ENCODE measurements at places on chromosomes 6 and 20. TPM values are rescaled to one million over a fixed set of nuclear protein-coding genes. Genes with fewer than 3 reads are reported as not detected.

The SOBP gene
- 2.5 TPM for total RNA-seq

The GUCA1A gene
- not detected for total RNA-seq

The SMOC2 gene
- total RNA-seq = 11.4 TPM

The PNPLA1 gene
- 0.38 TPM for total RNA-seq

The CABLES2 gene
- total RNA-seq = 6.6 TPM

The DEFB124 gene
- not detected for total RNA-seq

The ADGB gene
- total RNA-seq = 2.1 TPM

The SLC16A10 gene
- total RNA-seq = 1.4 TPM

The MYLK4 gene
- total RNA-seq = 0.43 TPM

The DSP gene
- 177 TPM for total RNA-seq

The CMTR1 gene
- total RNA-seq = 27.5 TPM

- no peak for DNase-seq
Measured at GRCh38 chr20:19181552-19181951, 30.9 kb upstream of the SLC24A3 start.

GRCh38 chr6:12174878-12175277 lies 115.3 kb upstream of the EDN1 start:
- no peak for DNase-seq

- DNase-seq = peak; percentile 32
Measured at GRCh38 chr6:14857501-14857900, 388.4 kb upstream of the JARID2 start.

GRCh38 chr6:51842061-51842803 lies 245.2 kb downstream of the PKHD1 start:
- no peak for DNase-seq

DNA sequence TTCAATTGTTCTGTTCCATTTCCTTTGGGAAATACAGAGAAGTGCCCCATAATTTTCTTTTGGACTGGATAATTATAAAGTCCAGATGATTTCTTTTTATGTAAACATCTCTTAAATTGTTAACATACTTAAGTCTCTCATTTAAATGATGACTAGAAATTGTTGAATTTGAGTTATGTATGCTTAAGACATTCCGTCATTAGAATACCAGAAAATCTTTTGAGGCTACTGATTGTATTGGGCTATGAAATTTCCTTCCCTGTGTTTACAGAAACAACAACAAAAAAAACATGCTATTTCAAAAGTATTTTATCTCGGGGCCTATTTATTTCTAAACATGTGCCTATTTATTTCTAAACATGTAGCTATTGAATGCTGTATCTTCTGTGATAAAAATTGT lies 125.4 kb downstream of the SH3BGRL2 start:
- no peak for DNase-seq

DNA sequence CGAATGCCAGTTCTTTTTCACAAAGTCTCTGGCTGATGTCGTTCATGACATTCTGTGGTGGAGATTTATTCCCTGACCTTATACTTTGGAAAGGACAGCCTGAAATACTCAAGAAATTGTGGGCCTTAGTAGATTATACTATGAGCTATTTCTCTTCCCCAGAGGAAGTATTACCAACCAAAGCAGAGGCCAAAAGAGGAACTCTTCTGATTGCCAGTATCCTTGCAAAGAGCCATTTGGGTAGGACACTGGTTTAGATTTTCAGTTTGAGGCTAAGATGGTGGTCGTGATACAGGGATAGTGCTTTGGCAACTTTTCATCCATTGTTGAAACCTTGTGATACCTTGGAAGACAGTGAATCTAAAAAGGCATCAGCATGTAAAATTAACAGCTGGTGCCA lies 327.3 kb downstream of the HACE1 start:
- DNase-seq = no peak

DNA sequence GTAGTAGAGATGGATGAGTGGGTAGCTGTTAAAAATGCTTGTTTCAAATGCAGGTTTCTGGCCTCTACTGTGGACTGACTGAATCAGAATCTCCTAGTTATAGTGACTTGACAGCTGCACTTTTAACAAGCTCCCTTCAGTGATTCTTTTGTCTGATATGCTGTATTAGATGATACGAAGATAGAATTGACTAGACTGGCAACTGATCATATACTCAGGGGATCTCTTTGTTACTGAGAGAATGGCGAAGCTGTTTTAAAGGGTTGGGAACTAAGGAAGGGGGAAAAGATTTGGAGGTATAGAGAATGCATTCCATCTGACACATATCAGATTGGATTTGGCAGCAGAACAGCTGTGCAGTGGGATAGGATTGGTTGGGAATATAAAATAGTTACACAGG lies 7.0 kb downstream of the ENPP4 start:
- no peak for DNase-seq

GRCh38 chr6:103672169-103672568 lies 1187.5 kb downstream of the HACE1 start:
- no peak for DNase-seq

GRCh38 chr20:63956664-63957003 lies 418 bp upstream of the UCKL1 start:
- DNase-seq = no peak

DNA sequence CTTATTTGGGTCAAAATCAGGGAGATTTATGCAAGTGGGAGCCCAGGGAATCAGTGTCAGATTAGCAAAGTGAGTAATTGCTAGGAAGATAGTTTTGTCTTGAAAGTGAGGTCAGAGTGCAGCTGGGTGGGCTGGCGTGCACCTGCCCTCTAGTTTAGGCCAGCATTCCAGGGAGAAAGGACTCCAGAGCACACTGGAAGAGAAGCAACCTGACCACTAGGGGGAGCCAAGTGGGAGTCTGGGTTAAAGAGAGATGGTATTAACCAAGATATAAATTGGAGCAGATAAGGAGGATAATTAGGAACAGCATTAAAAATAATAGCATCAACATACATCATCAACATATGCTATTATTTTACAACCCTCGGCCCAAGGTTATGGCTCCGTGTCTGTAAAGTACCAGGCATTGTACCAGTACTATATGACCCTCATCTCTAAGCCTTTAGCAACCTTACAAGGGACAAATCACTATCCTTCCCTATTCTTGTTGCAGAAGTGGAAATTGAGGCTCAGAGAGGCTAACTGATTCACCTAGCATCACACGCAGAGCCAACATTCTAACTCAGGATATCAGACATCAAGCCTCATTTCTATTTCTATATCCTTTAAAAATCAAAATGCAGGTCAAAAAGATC lies 57.8 kb downstream of the SLC2A10 start:
- peak; percentile 75 for DNase-seq

DNA sequence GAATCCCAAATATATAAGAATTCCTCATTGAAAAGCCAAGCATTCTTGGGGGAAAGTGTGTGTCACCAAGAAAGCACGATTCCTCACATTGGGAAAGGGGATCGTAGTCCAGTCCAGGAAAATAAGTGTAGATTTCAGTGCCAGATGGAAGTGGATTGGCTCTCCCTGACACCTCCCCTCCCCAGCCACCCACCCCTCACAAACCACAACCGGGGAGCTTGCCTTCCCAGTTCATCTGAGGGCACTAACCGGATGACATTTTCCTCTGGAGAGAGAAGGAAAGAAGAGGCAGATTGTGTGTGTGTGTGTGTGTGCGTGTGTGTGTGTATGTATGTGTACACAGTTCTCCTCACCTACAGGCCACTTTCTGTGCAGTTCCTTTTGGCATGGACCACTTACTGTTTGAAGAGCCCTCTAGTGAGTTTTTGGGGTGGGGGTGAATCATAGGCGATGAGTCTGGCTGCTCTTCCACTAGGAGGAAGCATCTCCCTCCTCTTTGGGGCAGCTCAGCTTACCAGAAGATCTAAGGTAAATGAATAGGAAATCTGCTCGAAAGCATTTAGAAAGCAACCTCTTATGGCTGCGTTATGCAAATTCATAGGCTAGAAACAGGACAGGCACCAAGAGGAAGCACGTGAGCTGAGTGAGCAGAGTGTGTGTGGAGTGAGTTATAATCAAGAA lies 20.8 kb downstream of the DAAM2 start:
- no peak for DNase-seq

DNA sequence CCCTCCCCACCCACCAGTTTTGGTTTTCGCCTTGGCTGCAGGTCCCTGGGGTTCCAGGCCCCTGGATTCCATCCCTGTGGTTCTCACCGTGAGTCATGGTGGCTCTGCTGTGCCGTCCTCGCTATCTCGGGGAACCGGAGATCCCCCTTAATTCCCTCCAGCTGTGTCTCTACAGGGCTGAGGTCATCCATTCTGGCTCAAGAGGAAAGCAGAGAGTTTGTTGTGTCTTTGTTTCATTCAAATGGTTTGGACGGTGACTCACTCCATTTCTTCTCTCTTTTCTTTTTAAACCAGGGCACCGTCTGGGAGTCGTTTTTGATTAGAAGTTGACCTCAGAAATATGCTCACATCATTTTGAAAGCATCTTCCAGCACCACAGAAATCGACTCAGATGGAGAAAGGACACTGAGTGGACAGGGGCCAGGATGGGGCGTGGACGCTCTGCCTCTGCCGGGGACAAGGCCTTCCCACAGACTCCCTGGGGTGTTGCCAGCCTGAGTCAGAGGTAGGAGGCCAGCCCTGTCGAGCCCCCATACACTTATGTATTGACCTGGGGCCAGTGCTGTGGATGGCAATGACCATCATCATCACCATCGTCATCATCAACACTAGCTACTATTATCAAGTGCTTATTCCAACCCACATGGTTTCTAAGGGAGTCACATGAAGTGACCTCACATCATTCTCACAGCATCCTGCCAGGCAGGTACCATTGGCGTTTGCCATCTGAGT lies 176.2 kb downstream of the NFATC2 start:
- no peak for DNase-seq

DNA sequence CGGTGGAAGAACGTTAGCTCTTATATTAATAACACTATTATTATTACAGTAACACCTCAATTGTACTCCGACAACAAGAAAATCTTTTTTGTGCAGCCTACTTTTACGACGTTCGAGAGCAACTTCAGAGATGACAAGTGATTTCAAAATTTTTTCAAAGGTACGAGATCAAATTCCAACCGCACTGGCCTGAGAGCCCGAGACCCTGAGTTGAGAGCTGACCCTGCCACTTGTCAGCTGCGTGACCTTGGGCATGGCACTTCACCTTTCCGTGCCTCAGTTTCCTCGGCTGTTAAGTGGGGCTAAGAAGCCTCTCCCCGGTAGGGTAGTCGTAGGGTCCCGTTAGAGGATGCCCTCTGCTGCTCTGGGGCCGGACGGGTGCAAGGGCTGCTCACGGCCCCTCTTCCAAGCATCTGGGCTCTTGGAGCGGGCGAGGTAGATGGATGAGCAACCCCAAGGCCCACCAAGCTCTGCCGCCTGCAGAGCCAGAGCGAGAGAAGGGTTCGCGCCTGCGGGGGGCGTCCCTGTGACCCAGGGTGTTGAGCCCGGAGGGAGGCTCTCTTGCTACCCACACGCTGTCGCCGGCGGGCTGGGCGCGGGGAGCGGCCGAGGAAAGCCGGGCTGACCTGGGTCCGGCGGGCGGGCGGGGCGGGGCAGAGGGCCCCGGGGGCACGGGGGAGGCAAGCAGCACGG lies 510 bp downstream of the NDRG3 start:
- no peak for DNase-seq

Data from mucosa of descending colon (tissue), 3 donors.